ENCODE measurements at places on chromosomes 5 and 9.
A peak's percentile ranks its signal among the peaks of the same experiment; 100 is the strongest.

DNA sequence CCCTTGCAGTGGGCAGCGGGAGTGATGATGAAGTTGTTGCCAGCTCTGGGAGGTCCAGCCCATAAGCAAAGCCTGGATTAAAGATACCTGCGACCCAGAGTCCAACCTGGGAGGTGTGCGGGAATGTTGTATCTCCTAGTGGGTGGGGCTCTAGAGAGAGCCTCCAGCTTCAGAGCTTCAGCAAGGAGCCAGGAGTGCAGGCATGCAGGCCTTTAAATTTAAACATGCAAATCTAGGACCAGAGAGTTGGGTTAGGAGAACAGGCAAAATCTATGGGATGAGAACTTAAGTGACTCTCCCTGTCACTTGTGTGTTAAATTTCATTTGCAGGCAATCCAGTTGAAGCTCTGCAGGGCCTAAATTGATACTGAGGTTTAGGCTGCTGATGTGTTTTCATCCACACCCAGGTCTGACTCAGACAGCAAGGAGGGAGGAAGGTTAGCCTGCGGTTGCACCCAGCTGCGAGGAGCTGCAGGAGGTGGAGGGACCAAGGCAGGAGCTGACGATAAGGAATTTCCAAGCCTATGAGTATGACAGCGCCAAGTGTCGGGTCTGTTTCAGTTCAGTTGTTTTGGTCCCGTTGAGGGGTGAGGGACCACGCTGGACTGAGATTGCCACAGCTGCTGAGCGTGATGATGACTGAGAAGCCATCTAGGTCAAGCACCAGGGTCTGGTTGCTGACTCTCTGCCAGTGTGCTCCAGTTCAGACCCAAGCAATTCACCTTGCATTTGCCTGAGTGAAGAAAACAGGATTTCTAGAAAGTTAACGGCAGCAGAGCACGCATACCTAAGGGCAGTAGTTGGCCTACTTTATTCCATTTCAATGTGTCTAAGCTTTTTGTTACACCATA, 243.0 kb downstream of the ICE1 start:
- DNase-seq = no peak

GRCh38 chr9:5479994-5480694, 29.8 kb downstream of the CD274 start:
- no peak for DNase-seq

DNA sequence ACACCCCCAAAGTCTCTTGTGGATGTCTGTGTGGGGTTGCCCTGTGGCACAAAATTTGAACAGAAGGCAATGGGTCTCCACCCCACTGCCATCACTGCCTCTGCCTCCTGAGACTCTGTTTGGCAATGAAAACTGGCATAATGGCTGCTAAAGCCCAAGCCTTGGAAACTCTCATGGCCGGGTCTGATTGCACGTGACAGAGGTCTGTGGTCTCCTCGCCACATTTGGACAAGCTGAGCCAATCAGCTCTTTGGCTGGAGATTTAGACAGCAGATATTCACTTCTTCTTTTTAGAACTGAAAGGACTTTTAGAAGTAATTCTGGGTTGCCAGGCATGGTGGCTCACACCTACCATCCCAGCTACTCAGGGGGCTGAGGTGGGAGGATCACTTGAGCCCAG, 5.5 kb downstream of the GGTA1 start:
- peak; percentile 87 for DNase-seq

DNA sequence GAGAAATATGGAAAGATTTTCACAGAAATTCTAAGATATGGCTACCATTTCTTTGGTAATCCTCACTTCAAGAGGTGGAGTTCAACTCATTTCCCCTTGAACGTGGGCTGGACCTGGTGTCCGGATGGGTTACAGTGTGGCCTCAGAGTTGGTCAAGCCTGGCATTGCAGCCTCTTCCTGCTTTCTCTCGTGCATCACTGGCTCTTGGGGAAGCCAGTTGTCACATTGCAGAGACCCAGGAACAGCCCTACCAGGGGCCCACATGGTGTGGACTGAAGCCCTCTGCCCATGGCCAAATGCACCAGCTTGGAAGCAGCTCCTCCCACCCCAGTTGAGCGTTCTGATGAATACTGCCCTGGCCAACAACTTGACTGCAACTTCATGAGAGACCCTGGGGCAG, 47.7 kb upstream of the FCN1 start:
- no peak for DNase-seq

DNA sequence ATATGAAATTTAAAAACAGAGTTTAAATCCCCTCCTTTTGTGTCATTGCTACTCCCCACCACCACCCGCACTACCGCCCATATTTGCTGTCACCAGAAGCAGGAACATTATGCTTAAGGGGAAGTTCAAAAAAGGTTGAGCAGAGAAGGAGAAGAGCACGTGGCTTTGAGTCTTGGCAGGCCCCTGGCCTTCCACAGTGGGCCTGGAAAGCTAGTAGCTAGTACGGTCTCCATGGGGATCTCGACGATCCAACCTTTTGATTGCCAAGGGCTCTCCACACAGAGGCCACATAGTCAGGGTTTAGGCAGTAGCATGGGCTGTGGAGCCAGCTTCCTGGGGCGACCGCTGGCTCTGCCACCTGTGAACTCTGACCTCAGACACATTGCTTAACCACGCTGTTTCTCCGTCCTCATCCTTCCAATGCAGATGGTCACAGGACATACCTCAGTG, 90.1 kb downstream of the GOLPH3 start:
- DNase-seq = peak; percentile 25

- no peak for DNase-seq
These were observed 1671.2 kb upstream of the ACO1 start for GRCh38 chr9:30713243-30713642.

DNA sequence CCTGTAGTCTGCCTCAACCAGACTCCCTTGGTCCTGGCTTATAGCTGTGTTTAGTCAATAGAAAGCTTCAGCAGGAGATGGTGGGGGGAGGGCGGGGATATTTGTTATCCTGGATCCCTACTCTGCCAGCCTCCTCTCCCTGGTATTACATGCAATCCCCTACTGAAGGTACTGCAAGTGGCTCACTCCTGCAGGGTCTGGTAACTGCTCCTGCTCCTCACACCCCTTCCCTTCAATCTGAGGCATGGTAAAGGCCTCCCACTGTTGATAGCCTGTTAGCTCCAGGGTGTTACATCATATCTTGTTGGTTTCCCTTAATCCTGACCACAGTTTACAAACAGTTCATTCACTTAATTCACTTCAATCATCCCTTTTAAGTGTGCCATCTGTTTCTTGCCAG, 137.5 kb downstream of the AP3B1 start:
- DNase-seq = no peak

DNA sequence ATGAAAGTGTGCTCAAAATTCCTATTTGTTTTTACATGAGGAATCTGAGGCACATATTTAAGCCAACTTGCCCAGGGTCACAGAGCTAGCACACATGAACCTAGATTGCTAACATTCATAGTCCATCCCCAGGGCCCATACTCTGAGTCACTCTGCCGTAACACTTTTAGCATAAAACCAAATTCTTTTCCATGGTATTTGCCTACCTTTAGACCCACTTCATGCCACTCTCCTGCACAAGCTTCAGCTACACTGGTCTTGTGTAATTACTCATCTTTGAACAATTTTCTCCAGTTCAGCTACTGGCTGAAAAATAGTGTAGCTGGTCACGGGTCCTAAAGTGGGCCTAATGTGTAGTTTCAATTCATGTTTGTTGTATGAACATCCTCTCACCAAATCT, 200.7 kb downstream of the SLC12A2 start:
- no peak for DNase-seq

- DNase-seq = no peak
These were observed 21.0 kb downstream of the RUSC2 start for GRCh38 chr9:35510754-35511428.

DNA sequence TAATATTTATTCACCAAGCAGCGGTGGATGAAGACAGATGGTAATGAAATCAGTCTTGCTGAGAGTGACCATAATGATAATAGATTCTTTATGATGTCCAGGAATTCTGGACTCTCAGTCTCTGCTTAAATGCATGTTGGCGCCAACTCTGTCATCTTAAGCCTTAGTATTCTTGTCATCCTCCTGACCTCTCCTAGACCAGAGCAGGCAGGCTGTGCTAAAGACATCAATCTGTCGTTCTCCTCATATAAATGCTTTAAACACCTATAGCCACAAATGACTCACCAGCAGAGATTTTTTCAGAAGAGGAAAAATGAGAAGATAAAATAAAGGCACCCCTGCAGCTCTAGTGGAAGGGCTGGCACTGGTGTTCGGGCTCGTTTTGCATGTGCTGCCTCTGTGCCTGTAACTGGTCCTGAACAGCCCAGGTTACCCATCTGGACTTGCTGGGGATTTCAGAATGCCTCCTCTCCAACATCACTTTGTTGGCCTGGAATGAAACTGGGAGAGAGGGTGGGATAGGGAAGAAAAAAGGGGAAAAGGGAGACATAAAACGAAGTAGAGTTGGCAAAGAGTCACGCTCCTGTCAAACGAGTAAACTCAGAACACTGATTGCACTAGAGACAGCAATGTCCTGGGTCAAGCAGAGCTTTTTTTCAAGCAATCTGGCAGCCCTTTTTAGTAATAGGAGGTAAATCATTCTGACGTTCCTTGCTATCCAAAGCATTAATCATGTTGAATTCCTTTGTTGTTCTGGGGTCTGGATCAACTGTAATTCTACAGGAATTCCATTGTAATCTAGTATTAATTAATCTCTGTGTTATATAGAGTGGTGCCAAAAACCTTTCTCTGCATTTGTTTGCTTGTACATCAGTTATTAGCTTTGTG, 195.5 kb upstream of the CLINT1 start:
- DNase-seq = no peak

DNA sequence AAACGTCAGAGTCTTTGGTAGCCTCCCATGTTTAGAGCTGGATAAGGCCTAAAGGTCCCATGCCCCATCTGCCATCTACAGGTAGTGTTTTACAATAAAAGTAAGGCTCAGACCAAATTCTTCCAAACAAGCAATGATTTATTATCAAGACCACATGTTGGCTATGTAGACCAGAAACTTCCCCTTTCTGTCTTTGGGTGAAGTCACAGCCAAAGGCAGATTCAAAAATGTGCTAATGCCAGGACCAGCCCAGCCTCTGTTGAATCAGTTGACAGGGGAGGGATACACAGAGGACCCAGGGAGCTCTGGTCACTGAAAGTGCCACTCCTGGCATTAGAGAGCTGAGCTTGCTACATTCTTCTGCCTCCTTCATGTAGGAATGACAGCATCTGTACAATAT, 360.8 kb downstream of the NTRK2 start:
- no peak for DNase-seq

DNA sequence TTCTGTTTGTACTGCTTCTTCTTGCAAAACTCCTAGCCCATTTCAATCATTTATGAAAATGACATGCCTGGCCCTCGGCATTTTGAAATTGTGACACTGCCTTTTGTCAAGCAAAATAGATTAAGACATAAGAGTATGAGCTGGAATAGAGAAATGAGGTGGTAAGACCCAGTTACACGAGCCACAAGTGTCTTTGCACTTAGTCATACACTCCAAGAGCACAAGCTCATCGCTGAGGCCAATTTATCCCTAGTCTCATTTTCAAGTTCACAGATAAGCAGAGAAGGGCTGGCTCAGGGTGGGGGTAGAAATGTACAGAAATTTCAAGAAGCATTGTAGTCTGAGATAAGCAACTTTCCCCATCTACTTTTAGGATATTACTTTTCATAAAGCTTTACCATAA, 40.6 kb upstream of the MAP1B start:
- DNase-seq = no peak

GRCh38 chr5:37905230-37905629, 65.4 kb upstream of the GDNF start:
- DNase-seq = no peak

- no peak for DNase-seq
These were observed 229.9 kb downstream of the SGCD start for GRCh38 chr5:156556666-156557406.

DNA sequence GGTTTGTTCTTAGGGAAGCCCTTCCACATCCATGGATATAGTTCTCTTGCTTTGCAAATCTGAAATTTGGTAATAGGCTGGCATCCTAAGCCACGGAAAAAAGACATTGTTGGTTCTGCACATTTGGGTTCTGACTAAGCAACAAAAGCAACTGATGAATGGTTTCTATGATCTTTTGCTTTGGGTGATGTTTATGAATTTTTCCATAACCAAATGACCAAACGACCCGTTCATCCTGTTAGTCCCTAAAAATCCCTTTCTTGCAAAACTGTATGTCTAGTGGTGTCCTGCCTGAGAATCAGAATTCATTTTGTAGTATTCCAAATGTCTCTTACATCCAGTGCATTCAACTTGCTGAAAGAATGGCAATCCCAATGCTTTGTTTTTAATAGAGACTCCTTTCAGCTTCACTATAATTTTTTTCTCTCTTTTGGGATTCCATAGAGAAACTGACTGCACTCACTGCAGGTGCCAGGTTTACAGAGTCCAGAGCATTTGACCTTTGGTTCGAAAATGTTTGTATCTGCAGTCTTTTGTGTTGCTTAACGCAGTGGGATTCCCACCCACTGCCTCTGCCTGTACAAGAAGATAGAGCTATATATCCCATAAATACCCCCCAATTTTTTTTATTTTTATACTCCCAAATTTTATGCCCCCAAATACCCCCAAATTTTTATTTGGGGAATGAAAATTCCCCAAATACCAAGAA, 4.7 kb downstream of the SPTAN1 start:
- DNase-seq = no peak

GRCh38 chr5:5432020-5432707, 9.7 kb downstream of the ICE1 start:
- no peak for DNase-seq

DNA sequence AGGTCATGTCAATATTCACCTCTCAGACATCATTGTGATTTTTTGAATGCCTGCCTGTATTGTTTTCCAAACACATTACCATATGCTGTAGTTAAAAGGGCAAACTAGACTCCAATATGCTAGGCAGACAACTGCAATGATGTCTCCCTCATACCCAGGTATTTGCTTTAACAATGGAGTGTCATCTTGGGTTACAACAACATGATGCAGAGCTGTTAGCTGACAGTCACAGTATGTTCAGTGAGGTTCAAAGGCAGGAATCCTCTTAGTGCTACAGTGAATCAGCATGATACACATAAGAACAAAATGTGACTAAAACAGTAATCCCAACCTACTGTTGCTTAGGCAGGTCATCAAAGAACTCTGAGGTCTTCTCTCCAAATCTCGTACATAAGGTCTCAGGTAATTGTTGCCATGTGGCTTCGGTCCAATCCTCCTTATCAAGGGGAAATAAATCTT, 24.0 kb downstream of the OR1J1 start:
- DNase-seq = no peak

GRCh38 chr5:172973931-172974330, 9.6 kb upstream of the ATP6V0E1 start:
- no peak for DNase-seq

GRCh38 chr5:9784231-9784630, 154.1 kb upstream of the TAS2R1 start:
- no peak for DNase-seq

DNA sequence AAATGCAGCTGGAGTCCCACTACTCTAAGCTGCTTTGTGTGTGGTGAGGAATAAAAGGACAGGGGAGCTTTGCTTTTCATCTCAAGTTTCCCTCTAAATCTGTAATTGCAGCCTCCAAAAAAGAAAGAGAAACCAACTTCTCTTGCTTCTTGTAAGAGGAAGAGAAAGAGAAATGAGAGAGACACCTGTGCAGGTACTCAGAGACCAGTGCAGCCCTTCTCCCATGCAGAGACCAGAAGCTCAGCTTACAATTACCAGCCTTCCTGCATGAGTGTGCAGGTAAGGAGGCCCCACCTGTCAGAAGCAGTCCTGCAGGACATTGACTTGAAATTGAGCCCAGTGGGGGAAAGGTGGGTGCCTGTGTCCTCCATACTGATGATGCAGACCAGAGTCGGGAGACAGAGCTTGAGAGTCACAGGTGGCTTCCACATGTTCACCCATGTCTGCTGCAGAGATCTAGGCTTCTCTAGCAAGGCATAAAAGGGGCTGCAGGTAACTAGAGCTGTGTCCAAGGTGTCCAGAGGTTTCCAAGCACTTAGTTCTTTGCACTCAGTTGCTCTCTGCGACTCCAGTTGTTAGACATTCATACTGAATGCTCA, 15.3 kb upstream of the MED10 start:
- DNase-seq = no peak

Data from hematopoietic multipotent progenitor cell (in vitro differentiated cells).